ENCODE measurements at places on chromosomes 6 and 20.

- DNase-seq, result no peak
These were observed 379.4 kb upstream of the MAN1A1 start for GRCh38 chr6:119728935-119729334.

DNA sequence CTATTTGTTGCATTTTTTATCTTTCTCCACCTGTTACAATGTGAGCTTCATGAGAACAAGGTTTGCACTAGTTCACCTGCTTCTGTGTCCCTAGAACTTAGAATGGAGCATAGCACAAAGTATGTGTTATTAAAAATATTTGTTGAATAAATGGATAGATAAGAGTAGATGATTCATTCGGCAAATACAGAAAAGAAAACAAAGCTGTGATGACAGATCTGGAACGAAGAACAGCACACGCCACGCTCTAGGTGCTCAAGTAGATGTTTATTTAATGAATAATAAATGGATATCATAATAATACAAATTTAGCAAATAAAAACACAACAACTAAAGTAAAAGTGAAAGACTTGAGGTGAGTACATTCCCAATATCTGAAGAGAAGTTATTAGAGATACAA lies 273.1 kb downstream of the HAO1 start:
- no peak for DNase-seq

GRCh38 chr6:13378669-13379590 lies 50.6 kb upstream of the TBC1D7 start:
- peak; percentile 59 for DNase-seq

GRCh38 chr20:62136283-62137091 lies 6.7 kb downstream of the PSMA7 start:
- no peak for DNase-seq

DNA sequence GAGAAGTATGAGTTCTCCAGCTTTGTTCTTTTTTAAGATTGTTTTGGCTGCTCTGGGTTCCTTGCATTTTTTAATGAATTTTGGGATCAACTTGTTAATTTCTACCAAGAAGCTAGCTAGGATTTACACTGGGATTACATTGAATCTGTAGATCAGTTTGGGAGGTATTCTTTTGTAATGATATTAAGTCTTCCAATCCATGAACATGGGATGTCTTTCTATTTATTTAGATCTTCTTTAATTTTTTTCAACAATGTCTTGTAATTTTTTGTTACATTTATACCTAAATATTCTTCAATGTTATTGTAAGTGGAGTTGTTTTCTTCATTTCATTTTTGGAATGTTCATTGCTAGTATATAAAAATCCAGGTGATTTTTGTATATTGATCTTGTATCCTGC lies 12.5 kb downstream of the PRIM2 start:
- DNase-seq, result no peak

DNA sequence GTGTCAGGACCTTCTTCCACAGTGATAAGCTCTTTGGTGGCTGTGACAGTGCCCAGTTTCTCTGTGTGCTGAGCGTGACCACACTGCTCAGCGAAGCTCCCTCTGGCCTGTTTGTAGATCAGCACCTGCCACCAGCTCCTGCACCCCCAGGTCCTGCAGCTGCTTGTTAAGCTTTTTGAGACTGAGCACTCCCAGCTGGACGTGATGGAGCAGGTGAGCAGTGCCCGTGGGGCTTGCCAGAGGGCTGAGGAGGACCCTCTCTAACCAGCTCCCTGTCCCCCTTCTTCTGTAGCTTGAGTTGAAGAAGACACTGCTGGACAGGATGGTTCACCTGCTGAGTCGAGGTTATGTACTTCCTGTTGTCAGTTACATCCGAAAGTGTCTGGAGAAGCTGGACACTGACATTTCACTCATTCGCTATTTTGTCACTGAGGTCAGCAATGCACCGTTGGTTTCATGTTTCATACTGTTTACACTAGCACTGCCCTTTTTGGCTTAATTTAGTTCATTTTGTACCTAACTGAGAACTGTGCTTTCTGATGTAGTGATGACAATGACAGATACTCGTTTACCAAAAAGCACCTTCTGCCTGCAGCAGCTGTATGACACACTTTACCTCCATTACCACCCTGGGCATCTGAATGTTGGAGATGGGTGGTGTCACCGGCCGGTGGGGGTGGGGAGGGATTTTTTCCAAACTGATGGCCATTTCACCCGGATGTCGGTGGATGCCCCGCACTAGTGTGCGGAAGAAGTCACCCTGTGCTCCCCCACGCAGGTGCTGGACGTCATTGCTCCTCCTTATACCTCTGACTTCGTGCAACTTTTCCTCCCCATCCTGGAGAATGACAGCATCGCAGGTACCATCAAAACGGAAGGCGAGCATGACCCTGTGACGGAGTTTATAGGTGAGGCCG lies 12.5 kb downstream of the NELFCD start:
- DNase-seq, result peak; percentile 44

GRCh38 chr6:11050731-11051130 lies 6.6 kb upstream of the ELOVL2 start:
- no peak for DNase-seq

GRCh38 chr20:59668926-59669850 lies 64.8 kb downstream of the PHACTR3 start:
- DNase-seq, result no peak

- no peak for DNase-seq
These were observed 59.2 kb downstream of the POPDC3 start for GRCh38 chr6:105120570-105120969.

DNA sequence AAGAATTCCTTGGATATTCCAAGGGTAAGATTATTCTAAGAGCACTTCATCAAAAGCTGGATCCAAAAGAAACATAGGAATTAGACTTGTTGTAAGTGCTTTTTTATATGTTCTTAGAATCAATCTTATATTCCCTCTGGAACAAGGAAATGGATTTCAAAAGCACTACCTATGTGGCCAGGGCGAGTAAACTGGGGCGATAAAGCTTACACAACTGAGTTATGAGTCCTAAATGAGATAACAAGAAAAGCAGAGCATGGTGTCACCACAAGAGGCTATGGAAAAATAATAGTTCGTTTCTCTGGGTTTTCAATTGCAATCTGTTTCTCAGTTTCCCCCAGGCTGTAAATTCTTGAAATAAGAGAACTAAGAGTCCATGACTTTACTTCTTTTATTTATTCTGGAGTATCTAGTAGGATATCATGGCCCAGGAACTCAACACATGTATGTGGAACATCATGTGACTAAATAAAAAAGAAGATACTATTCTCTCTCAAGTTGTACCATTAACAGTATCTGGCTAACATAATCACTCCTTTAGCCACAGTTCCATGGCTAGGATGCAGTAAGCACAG lies 51.5 kb downstream of the NUDT3 start:
- no peak for DNase-seq

Measured in pancreas (tissue), 10 donors.